ENCODE measurements at places on chromosomes 4 and X.

GRCh38 chrX:110341189-110342035 lies 17.2 kb upstream of the RTL9 start:
- DNase-seq: no peak

- no peak for DNase-seq
Measured at GRCh38 chr4:56142088-56142487, 193.3 kb downstream of the CEP135 start.

GRCh38 chrX:16589211-16589610 lies 60.7 kb upstream of the S100G start:
- no peak for DNase-seq

- no peak for DNase-seq
Measured at GRCh38 chrX:22800360-22800759, 199.4 kb upstream of the DDX53 start.

DNA sequence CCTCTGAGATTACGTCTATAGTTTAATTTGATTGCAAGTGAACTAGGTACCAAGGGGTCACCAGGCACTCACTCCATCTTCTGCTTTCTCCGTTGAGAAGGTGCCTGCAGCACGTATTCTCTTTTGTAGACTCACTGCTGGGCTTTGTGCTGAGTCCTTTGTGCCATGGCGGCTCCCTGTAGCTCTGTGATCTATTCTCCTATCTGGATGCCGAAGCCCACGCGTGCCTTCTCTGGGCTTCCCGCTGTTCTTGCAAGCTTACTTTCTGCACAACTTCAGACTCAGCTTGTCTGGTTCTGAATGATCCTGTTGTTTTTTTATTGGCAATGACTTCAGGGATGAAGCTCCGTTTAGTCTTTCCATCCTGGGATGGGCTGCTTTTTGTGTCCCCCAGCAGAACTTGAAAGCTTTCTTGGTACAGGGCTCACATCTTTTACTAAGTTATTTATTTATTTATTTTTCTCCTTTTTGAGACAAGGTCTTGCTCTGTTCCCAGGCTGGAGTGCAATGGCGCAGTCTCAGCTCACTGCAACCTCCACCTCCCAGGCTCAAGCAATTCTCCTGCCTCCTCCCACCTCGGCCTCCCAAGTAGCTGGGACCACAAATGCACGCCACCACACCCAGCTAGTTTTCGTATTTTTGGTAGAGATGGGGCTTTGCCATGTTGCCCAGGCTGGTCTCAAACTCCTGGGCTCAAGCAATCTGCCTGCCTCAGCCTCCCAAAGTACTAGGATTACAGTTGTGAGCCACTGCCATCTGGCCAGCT lies 100.9 kb upstream of the NKX1-1 start:
- DNase-seq: no peak

DNA sequence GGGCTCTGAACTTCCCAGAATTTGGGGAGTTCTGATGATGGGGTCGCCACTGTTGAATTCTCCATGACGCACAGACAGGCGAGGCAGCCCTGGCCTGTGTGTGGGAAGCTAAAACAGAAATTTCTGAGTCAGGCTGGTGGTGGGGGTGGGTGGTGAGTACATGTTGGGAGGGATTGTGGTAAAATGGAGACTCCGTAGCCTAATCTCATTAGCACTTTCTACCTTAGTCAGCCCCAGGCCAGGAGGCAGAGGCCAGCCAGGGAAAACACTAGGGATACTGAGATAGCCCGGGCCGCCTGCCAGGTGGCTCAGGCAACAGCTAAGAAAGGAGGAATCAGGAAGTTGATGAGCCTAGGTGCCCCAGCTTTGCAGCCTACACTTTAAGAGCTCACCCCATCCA lies 39.3 kb upstream of the NHSL2 start:
- DNase-seq: no peak

DNA sequence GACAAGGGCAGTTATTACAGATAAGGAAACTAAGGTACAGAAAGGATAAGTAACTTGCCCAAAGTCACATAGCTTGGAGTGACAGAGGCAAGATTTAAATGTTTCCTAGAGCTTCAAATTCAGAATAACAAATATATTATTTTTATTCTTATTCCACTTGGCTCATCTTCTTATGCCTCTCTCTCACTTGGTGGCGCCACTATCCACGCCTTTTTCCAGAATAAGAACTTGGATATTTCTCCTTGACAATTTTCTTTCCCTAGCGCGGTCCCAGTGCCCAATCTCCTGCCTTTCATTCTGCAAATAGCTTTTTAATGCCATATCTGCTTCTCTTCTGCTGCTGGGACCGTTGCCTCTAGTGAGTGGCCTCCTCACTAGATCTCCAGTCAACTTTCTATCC lies 78.5 kb downstream of the MSN start:
- no peak for DNase-seq

DNA sequence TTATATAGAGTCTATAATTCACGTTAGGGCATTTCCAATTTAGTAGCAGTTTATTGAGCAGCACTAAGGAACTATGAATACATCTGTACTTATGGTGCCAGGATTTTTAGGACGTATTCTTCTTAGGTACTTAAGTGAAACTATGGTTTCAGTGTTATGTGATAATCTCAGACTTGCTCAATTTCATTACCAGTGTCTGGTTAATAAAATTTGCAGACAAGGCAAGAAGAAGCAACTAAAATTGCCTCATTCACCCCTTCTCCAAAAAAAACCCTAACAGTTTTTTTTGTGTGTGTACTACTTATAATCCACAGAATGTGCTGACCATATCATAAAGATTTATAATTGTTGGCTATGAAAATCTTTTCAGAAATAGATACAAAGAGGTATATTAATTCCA lies 6.0 kb upstream of the CXCL10 start:
- no peak for DNase-seq

- no peak for DNase-seq
Measured at GRCh38 chr4:157607996-157608395, 387.5 kb downstream of the GRIA2 start.

DNA sequence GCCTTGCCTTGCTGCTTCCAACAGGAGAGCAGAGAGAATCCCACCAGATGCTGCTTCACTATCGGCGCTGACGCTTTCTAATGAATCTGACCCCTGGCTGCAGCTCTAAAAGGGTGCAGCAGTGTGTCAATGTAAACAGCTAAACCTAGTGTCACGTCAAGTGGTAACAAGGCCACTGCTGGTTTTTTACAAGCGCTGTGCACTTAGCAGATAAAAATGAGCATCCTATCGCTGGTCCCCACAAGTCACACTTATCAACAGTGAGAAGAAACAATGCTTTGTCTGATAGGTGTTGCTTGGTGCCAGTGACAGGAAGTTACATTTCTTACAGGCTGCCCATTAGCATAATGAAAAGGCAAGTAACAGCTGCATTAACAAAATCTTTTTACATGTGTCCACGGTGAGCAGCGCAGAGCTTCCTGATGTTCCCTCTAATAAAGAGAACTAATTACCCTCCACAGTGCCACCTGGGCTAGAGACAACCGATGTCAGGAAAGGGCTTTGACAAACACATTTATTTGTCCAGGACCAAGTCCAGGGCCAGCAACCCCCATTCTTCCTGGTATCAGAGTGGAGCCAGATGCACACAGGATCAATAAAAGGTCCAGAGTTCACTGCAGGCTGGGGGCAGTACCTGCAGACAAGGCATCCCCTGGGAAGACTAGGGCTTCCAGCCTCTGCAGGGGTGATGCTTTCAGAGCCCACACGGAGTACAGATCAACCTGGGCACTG lies 176.0 kb downstream of the MGST2 start:
- DNase-seq: no peak

DNA sequence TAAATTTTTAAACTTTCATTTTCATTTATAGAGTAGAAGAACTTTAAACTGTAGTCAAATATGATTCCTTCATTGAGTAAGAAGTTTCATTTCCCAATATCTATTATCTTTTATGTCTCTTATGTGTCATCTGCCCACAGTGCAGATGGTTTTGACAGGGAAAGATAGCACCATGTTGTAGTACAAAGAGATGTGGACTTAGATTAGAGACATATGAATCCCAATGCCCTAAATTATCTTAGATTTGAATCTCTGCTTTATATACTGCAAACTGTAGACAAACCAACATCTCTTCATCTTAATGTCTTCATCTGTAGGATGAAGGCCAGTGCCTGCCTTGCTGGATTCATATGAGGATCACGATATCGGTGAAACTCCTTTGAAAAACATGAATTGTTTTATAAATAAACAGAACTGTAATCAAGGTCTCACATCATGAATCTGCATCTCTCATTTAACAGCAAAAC lies 217.5 kb downstream of the BANK1 start:
- no peak for DNase-seq

DNA sequence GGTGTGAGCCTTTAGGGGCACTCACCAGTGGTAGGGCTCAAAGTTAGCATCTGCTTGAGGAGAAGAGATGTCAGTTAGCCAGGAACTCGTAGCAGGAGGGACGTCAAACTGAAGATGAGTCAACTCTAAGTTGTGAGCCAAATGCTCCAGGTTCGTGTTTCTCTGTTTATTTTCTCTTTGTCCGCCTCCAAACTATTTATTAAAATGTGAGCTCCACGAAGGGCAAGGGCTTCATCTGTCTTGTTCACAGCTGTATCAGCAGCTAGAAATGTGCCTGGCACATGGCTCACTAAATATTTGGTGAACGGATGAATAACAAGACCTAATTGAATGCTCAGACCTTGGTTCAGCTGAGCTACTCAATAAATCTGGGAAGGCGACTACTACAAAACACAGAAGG lies 248.9 kb downstream of the BCOR start:
- DNase-seq: no peak

GRCh38 chr4:177947607-177948006 lies 505.4 kb upstream of the AGA start:
- no peak for DNase-seq

GRCh38 chr4:54683616-54684346 lies 26.0 kb downstream of the KIT start:
- DNase-seq: peak; percentile 57

DNA sequence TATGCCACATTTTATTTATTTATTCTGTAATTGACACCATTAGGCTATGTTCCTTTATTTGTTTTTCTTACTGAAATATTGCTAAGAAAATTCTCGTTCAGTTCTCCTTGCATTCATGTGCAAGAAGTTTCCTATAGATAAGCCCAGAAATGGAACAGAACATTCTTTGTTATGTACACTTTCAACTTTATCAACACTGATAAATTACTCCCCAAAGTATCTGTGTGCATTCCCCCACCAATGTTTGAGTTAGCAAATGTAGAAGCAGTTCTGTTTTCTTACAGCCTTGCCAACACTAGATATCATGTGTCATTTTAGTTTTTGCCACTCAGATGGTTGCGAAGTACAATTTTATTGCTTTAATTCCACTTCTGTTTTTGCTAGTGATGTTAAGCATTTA lies 166.4 kb upstream of the NPY2R start:
- DNase-seq: no peak

GRCh38 chrX:46918434-46918833 lies 6.2 kb downstream of the JADE3 start:
- no peak for DNase-seq

DNA sequence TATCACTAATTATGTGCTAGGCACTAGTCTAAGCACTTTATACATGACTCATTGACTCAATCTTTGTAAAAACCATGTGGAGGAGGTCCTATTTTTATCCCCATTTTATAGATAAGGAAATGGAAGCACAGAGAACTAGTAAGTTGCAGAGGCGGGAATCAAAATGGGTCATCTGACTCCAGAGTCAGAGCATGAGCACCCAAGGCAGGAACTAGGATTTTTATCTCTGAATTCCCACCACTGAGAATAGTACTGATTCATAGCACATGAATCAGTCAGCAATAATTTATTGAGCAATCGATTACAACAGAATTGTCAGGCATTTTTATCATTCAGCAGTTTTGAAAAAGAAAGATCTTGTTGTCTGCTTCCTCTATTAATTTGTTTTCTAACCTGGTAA lies 19.3 kb downstream of the SCARB2 start:
- DNase-seq: no peak

DNA sequence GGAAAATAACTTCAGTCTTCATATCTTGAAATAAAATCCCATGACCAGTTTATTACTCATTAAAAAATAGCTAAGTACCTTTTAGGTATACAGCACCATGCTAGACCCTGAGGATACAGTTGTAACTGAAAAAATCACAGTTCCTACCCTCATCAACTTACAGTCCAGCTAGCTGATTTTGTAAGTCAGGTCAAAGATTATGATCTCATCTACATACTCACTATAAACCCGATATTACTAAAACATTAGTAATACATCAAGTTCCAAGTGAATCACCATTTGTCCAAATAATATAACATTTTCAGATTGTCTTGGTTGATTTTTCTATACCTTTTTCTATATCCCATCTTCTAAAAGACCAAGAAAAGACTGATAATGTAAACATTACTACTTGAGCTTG lies 333.9 kb downstream of the INPP4B start:
- DNase-seq: no peak

DNA sequence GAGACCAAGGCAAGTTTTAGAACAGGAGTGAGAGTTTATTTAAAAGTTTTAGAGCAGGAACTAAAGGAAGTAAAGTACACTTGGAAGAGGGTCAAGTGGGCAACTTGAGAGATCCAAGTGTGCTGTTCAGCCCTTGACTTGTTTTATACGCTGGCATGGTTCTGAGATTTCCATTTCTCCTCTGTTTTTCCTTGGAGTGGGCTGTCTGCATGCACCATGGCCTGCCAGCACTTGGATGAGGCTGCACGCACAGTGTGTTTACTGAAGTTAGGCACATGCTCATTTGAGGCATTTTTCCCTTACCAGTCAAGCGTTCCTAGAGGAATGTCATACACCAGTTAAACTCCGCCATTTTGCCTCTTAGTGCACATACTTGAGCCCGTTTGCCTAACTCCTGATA lies 8.7 kb upstream of the ZNF674 start:
- DNase-seq: no peak

- DNase-seq: no peak
Measured at GRCh38 chrX:53321230-53321942, 40.0 kb upstream of the IQSEC2 start.

- DNase-seq: no peak
Measured at GRCh38 chr4:102411408-102411807, 66.1 kb upstream of the SLC39A8 start.

DNA sequence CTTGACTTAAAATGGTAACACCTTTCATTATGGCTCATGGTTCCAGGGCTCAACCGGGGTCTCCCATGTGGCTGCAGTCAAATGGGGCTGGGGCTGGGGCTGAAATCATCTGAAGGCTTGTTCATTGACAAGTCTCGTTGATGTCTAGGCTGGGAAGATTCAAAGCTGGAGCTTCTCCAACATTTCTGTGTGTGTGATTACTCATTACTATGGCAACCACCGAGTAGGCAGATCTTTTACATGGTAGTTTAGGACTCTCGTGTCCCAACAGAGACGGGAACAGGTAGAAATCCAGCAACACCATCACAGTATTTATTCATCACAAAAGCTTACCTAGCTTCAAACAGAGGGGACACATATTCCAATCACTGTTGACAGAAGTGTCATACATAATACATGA lies 7.8 kb downstream of the YTHDC1 start:
- DNase-seq: no peak
